ENCODE measurements at places on chromosomes 5 and 9.

DNA sequence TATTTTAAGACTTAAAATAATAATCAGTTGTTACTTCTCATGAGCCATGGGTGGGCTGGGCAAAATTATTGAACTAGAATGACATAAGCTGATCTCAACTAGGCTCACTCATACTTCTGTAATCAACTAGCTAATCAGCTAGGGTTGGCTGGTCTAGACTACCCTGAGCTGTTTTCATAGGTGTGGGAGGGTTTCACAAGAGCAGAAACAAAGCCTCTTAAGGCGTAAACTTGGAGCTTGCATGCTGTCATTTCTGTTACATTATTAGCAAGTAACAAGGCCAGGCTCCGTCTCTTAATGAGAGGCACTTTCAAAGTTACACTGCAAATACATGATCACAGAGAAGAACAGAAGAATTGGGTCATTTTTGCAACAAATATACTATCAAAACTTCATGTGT lies 57.2 kb upstream of the GHR start:
- DNase-seq: no peak

DNA sequence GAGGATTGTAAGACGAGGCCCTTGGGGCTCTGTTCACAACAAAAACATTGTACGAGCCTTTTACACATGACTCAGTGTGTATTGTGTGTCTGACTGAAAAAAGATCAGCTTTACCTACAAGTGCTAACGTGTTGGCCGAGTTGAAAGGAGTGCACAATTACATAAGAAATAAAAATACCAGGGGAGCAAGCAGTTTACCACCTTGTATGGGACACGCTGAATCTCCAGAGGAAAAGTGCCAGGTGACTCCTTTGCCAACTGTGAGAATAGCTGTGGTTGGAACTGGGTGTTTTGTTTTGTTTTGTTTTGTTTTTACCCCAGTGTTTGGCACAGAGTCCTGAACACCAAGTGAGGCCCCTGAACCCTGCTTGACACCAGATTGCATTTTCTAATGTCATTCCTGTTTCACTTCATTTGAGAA lies 32.8 kb upstream of the ZSWIM6 start:
- no peak for DNase-seq

DNA sequence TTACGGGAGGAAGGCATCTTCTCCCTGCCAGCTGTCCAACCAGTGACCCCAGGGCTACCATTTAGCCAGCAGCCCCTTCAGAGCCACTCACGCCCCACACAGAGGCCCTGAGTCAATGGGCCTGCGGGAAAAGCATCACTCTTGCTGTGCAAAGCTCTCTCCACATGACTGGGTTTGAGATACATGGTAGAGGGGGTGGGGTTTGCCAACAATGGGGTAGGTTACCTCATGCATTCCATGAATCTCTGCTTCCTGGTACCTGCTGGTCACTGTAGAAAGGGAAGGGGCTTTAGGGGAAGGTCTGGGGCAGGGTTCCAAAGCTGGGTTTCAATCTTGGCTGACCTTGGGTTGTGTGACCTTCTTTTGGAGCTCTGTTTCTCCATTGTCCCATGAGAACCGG lies 22.9 kb upstream of the TTLL11 start:
- DNase-seq: no peak

GRCh38 chr5:15014809-15015208 lies 143.2 kb upstream of the ANKH start:
- no peak for DNase-seq

GRCh38 chr5:180441564-180442051 lies 52.6 kb upstream of the CNOT6 start:
- DNase-seq: no peak

GRCh38 chr5:112940670-112941069 lies 18.6 kb upstream of the REEP5 start:
- DNase-seq: no peak

DNA sequence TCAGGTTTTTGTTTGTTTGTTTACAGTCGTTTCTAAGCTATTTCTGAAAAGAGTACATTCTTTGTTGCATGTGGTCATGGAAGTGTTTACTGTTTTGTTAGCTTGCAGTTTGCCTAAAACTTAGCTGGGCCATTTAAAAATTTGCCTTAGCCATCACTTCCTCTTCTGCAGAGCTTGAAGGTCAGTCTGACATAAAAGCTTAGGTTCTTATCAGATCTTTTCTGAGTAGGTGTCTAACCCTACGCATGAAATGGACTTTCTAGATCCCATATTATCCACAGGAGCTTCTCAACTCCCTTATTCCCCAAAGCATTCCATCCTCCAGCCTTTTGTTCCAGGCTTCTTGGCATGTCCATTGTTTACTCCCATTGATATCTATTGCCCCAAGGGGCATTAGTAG lies 90.3 kb downstream of the AP3B1 start:
- no peak for DNase-seq

DNA sequence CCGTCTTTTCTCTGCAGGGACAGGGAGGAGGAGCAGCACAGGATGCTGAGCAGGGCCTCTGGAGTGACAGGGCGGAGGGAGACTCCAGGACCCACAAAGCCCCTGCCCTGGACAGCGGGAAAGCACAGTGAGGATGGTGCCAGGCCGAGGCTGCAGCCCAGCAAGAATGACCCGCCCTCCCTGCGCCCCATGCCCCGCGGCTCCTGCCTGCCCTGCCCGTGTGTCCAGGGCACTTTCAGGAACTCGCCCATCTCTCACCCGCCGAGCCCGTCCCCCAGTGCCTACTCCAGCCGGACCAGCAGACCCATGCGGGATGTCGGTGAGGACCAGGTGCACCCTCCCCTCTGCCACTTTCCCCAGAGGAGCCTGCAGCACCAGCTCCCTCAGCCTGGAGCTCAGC lies 9.1 kb upstream of the EXOC3 start:
- DNase-seq: no peak

DNA sequence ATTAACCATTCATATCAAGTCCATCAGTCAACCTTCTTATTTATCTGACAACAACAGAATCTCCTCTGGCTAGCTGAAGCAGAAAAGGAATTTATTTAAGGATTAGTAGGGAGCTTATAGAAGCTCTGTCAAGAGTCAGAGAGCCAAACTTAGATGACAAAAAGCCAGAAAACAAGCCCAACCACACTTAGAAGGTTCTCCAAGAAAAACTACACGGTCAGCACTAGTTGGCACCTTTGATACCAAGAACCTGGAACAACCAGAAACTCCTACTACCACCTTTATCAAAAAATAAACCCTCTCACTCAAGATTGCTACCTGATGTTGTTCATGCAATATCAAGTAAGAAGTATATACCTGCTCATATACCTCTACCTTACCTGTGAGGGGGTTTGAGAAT lies 36.9 kb downstream of the RANBP6 start:
- no peak for DNase-seq

Measured in cortex of kidney (tissue), 1 donor.